ENCODE measurements at places on chromosomes 12 and 14.

GRCh38 chr12:96121271-96121711, 72.9 kb upstream of the ELK3 start:
- DNase-seq = no peak

- DNase-seq = no peak
These were observed 32.7 kb downstream of the RTRAF start for GRCh38 chr14:52021957-52022600.

DNA sequence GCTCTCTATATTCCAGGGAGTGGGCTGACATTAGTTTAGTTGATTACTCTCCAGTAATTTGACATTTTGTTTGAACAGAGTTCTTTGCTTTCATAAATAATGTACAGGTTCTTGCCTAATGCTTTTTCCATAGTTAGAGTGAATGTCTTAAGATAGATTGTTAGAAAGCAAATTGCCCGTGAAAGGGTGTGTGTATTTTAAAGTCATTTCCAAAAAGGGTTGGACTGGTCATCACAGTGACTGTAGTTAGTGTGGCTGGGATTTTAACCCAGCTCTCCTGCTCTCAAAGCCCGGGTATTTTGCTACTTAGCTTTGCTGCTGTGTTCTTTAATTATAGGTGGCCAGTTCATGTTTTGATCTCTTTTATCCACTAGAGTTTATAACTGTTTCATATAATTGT, 74.2 kb downstream of the DNAH10 start:
- no peak for DNase-seq

GRCh38 chr12:1328391-1328790, 266.0 kb downstream of the FBXL14 start:
- DNase-seq = no peak

DNA sequence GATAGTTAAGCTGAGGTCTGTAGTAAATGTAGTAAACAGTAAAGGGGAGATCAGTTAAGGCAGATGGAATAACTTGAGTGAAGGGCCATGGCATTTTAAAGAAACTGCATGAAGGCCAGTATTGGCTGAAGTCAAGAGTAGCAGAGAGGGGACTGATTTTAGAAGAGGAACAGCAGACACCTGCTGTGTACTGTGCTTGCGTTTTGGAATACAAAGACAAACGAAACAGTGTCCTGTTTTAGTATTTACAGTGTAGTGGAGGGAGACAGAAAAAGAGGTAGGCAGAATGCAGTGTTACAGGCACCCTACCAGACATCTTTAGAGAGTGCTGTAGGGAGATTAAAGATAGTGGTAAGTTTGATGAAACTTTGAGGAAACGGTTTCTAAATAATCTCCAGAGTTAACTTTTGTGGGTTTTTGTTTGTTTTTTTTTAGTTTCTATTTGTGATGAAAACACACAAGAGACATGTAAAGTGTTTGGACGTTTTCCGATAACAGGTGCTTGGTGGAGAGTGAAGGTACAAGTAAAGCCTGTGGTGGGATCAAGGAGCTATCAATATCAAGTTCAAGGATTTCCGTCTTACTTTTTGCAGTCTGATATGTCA, 2.1 kb downstream of the HELB start:
- DNase-seq = no peak

DNA sequence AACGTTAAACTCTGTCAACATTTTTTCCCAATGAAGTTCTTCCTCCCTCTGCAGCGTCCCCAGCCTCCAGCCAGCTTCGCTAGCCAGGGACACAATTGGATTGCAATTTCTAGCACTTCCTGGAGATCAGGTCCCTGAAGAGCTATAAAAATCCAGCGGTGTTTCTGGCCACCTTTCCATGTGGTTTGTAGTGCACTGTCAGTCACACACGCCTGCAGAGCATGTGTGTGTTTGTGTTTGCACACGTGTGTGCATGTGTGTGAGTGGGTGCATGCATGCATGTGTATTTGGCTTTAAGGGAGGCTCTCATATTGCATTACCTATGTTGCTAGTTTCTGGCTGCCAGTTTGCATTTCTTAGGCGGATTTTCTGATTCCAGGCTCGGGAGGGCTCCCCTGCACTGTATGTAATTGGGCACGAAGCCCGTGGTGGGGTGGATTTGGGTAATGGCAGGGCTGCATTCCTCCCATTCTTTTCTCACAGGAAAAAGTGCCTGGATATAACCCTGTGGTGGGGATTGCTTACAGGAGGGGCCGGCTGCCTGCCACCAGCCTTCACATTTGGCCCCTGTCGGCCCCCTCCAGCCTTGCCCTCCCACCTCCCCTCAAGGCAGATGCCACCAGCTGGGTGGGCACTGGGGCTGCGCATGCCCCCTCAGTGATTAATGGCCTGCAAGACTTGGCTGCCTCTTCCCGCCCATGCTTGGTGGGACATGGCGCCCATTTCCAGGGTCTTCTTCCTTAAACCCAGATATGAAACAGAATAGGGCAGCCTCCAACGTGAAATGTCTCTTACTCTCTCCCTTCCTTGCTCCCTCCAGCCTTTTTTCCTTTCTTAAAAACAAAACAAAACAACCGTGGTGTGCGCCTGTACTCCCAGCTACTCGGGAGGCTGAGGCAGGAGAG, 74.0 kb downstream of the TSPAN9 start:
- peak; percentile 66 for DNase-seq

DNA sequence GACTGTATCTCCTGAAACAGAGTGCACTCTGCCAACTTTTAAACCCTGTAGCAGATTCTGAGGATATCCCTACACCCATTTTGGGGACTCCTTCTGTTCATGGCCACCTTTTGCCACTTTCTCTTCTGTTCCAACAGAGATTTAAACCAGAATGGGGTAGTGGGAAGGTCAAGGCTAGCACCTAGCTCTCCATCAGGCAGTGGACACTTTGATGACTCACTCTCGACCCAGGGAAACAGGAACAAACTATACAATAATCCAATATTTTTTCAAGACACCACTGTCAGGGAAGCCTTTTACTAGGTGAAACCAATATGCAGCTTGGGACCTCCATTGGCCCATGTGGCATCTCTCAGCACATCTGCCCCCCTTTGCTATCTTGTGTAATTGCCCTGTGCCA, 103.6 kb downstream of the DAAM1 start:
- no peak for DNase-seq

DNA sequence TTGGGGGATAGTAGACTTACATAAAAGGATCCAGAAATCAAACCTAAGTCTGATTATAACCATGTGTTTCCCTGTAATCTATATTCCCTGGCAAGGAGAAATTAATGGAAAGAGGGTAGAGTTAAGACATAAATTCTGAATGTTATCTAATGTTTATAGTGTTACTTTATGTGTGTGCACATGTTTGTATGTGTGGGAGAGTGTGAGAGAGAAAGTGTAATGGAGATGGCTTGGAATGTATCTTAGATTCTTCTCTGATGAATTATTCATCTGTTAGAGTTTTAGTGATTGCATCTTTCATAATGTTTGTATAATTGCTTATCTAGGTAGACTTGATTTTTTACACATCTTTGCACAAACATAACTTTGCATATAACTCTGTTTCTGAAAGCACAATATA, 490.9 kb downstream of the FLRT2 start:
- DNase-seq = no peak

DNA sequence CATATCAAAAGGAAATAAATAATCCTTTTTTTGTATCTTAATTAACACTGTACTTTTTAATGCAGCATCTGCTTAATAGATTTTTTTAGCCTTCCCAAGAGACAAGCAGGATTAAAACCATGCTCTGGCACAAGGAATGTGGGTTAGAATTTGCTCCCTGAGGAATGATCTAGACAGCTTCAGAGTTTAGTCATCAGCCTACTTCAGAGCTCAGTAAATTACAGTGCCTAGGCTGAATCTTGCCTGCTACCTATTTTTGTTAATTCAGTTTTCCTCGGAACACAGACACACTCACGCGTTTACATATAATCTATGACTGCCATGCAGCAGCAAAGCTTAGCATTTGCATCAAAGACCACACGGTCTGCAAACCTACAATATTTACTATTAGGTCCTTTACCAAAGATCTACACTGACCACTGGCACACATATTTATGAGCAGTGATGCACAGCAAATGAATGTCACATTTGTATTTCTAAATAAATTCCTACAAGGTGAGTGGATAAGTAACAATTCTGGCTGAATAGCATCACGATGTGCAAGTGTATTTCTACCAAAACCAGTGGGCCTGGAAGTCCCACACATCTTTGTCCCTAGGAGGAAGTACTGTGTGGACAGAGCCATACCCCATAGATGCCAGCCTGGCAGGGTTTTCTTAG, 309.8 kb upstream of the TMEM132C start:
- no peak for DNase-seq

DNA sequence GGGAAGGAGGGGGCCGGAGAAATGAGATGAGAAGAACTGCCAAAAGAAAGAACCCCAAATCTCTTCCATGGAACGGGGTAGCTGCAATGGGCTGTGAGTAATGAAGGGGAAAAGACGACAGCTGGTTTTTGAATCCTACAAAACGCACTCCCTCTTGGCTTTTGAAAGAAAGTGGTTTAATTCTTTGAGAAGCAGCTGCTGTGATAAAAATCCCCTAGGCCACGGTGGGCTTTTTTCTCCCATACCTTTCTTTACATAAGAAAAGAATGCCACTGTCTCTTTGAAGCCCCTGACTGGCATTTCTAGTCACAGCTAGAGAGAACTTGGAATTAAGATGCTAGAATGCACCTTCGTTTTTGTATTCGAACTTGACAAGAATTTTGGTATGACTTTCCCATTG, 486.1 kb downstream of the GLT1D1 start:
- no peak for DNase-seq

DNA sequence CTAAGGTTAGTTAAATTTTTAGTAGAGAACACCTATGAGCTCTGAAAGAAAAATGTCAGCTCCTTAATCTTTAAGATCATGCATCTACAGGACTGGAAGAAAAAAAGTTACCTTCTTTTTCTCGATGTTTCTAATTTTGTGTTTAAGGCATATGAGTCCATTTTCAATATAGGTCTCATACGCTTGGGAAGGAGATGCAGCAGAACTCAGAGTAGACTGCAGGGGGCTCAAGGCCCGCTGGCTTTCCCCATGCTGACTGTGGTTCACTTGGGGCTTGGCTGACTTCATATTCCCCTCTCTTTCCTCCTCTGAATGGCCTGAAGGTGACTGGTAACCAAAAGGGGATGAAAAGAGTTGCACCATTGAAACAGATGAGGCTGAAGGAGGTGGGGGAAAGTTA, 1.5 kb downstream of the CAPRIN2 start:
- DNase-seq = no peak

- no peak for DNase-seq
These were observed 196.4 kb upstream of the PARP11 start for GRCh38 chr12:4069670-4070010.

GRCh38 chr14:22225516-22226140, 363.4 kb downstream of the DAD1 start:
- no peak for DNase-seq

DNA sequence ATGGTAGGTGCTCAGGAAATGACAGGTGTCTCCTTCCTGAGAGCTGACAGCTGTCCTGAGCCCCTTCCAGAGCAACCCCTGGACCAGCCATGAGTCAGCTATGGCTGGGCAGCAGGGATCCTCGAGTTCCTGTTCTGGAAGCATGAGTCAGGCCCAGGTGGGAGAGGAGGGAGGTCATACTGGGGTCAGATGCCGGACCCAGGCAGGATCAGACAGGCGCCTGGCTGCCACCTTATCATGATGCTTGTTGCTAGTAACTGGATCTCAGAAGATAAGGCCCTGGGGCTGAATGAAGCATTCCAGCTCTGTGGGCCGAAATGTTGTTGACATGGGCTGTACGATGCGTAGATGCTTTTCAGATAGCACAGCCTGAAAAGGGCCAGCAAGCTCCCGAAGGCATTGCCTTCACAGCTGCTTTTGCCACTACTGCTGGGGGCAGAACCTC, 17.4 kb upstream of the KRT7 start:
- DNase-seq = no peak

DNA sequence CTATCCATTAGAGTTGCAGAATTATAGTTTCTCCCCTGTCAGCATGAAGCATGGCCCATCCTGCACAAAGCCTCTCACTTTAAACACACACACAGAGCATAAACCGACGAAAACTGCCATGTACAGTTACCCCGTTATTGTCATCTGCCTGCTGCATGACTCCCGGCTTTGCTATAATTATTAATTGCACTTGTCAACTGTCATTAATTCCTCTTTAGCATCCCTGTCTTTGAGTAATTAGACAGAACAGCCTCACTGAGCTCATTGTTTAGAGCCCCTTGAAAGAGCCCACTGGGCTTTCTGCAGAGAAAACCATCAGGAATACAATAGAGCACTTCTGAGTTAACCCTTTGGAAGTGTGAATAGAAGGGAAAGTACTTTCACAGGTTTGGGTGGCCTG, 307.2 kb upstream of the SOX5 start:
- no peak for DNase-seq

DNA sequence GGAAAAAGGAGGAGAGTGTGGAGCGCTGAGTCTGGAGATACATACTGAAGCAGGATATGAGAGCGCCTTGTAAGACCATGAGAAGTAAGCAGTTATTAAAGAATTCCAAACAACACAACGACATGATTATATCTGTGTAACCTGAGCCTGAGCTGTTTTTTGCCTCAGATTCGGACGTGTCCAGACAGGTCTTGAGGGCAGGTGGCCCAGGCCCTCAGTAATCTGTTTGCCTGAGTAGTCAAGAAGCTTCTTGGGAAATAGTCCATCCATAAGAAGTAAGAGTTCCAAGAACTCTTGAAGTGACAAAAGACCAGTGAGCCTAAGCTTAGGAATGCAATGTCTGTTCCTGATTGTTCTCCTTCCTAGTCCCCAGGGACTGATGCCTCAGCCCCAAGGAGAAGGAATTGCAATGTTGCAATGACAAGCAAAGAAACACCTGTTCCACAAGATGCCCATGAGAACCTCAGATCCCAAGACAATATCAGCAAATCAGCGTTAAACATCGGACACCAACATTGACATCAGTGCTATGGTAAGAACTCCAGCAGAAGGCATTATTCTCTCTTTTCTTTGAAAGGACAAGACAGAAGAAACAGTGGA, 34.7 kb upstream of the ADAMTS20 start:
- no peak for DNase-seq

GRCh38 chr14:75277008-75277814, 1.4 kb upstream of the FOS start:
- peak; percentile 8 for DNase-seq

- DNase-seq = no peak
These were observed 92.2 kb downstream of the APAF1 start for GRCh38 chr12:98737322-98737712.

- DNase-seq = no peak
These were observed 238.1 kb downstream of the APAF1 start for GRCh38 chr12:98883231-98883630.

DNA sequence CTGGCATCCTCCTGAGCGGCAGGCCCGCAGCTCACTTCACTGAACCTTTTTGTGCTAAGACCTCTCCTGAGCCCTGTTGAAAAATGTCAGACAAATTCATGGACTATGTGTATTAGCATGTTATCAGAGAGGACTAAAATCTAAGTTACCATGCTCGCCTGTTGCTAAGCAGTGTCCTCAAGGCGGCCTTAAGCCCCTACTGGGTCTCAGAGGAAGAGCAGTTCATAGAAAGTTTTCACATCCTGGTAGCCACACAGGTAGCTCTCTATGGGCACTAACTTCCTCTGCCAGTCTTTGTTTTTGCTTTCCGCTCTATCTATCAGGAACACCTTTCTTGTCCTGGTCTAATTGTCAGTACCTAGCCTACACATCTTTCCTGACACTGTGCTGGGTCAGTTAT, 306.6 kb upstream of the MIS18BP1 start:
- no peak for DNase-seq
